ENCODE measurements at places on chromosomes 7 and 10.

- DNase-seq, result no peak
These were observed 18.8 kb upstream of the IFT22 start for GRCh38 chr7:101340379-101340778.

DNA sequence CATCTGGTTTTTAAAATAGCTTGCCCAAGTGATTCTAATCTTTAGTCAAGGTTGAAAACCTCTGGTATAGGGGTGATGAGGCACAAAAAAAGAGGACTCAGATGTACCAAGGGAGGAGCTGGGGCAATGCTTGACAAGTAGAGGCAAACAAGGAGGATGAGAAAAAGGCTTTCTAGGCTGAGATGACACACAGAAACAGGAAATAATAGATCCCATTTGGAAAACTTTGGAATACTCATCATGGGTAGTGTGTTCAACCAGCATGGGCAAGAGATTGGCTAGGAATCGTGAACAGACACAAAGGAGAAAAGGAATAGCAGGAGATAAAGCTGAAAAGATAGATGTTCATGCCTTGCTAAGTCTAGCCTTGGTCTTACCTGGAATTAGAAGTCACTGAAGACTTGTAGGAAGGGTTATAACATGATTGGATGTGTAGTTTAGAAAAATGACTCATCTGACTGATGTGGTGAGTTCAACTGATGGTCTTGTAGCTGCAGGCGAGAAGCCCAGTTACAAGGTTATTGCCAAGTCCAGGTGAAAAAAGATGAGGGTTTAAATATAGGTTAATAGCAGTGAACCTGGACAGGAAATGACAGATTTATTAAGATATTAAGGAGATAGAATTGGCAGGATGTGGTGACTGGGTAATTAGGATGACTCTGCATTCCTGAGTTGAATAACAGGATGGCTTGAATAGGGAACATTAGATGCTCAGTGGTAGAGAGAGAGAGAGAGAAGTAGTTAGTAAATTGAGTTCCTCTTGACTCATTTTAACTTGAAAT, 214.0 kb upstream of the LRGUK start:
- DNase-seq, result no peak

- no peak for DNase-seq
These were observed 58.1 kb downstream of the CCDC186 start for GRCh38 chr10:114115661-114116445.

GRCh38 chr7:132482866-132483265, 93.4 kb downstream of the PLXNA4 start:
- DNase-seq, result no peak

DNA sequence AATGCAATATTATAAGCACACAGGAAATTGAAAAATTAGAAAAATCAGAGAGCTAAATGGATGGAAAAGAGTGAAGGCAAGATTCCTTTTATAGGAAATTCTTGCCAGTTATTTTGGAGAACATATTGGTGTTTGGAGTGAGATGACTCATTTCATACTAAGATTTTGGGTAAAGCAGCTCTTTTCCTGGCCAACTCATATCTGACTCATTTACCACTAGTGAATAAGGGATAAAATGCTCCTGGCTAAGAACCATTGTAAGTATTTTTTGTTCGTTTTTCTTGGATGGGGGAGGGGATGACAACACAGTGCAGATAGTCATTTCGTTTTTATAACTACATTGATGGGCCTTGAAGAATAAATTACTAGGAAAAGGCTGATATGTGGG, 139.3 kb downstream of the TWIST1 start:
- DNase-seq, result no peak

- DNase-seq, result peak; percentile 45
These were observed 271.7 kb downstream of the TRIL start for GRCh38 chr7:28686418-28686800.

DNA sequence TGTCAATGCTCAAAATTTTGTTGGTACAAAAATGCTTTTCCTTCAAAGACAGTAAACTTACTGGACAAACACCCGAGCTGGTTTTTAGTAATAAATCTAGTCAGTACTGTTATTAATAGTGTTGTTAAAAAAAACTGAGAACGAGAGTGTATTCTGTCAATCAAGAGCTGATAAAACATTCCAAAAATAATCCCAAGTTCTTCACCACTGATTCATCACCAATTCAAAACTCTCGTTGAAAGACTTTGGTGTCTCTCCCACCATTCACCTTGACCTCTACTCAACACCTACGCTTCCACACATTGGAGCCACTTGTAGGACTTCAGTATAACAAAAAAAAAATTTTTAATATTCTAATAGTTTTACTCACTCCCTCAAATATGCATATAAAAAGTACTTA, 279.2 kb downstream of the PARD3 start:
- DNase-seq, result no peak

- no peak for DNase-seq
These were observed 98.5 kb downstream of the TACC2 start for GRCh38 chr10:122087436-122087835.

GRCh38 chr7:51376420-51377092, 59.9 kb upstream of the COBL start:
- no peak for DNase-seq

GRCh38 chr7:5094641-5095040, 49.0 kb downstream of the RBAK start:
- no peak for DNase-seq

GRCh38 chr10:71131508-71132088, 80.8 kb upstream of the UNC5B start:
- no peak for DNase-seq

DNA sequence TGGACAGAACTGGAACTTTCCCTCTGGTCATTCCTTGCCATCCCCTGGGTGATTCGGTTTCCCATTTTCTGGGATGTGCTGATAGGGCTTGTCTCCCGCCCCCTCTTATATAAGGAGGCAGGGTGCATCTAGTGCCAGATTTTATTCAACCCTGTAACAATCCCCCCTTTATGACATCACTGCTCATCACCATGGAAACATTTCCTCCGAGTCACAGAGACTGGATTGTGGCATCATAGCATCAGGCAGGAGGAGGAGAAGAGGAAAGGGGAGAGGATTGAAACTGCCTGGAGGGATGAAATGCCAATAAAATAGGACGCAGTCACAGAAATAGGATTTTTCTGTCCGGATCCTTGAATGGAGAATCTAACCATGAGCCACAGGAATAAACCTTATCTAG, 25.0 kb downstream of the SORCS3 start:
- no peak for DNase-seq

DNA sequence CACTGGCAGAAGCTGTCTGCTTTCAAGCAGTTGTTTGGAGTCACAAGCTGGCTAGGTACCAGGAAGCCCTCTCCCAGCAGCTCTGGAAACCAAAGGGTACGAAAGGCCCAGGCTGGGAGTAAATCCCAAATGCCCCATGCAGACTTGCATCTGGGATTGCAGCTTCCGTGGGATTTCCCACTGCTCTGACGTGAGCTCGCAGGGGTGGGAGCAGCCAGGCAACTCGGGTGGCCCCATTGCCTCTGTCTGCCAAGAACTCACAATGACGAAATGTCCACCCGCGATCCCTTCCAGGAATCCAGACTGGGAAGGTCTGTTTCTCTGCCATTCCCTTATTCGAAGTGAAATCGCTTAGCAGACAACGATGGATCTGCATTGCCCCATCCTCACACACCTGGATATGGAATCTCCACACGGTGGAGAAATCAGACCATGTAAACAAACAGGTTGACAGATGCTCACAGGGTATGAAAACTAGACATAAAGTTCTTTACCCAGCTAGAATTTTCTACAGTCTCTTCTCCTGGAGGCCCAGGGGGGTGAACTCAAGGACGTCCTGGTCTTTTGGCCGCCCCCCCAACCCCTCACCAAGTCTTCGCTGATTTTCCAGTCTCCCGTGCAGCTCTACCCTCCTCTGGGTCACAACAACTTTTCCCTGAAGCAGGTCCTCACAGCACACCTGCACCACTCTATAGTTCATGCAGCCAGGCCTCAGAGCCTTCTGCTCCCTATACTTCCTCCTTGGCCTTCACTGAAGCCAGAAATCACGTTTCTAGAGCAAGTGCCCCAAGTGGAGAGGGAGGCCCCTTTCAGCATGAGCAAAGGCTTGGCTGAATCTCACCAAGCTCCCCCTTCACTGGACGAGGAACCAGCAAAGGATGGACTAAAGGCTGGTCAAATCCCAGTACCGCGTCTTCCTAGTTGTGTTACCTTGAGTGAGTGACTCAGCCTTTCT, 20.0 kb downstream of the SH3PXD2A start:
- DNase-seq, result no peak

DNA sequence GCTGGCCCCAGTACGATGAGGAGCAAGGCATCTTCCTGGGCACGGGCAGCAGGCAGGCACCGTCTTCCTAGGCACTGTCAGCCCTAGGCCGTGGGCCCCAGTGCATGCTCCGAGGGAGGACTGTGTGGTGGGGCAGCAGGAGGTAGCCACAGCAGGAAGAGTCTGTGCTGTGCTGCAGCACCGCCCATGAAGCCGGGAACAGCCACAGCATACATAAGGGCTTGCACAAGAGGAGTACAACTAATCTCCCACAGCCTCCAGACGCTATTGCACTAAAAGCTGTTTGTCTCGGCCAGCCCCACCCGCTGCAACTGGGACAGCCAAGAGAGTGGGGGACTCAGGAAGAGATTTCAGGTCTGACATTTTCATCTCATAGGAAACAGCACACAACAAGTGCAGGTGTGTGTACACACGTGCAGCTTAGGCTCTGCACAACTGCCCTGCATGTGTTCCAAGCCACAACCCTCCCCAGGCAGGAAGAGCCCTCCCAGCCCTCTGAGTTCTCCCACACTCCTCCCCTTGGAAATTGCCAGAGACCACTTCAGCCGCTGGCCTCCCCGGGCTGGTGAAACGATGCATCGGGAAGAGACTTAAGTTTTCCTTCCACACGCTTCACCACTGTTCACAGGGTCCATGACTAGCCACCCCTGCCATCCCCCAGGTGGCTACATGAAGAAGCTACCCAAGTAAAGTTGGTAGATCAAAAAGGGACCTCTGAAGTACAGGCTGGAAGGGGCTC, 88.1 kb upstream of the DDC start:
- DNase-seq, result no peak

DNA sequence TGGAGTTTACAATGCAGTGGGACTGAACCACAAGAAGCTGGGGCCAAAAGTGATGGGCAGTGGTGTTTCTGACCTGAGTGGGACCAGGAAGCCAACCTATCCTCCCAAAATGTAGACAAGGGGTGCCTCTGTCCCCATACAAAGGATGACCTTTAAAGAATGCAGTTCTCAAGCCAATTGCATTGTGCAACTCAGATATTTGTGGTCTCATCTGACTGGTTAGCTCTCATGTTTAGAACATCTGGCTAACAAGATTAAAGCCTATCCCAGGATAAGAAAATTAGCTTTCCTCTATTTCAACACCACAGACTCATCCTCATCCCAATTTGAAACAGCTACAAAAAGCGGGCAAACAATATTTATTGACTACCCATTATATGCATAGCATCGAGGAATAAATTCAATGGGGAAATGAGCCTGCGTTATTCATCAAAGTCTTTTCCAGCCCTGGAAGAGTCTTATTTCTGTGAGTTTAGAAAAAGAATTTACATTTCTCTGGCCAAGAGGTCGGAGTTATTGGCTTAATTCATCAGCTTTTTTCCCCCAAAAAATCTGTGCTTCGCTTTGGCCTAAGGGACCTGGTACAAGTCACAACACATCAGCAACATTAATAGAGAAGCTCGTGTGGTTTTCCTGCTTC, 26.7 kb downstream of the ELMO1 start:
- no peak for DNase-seq

DNA sequence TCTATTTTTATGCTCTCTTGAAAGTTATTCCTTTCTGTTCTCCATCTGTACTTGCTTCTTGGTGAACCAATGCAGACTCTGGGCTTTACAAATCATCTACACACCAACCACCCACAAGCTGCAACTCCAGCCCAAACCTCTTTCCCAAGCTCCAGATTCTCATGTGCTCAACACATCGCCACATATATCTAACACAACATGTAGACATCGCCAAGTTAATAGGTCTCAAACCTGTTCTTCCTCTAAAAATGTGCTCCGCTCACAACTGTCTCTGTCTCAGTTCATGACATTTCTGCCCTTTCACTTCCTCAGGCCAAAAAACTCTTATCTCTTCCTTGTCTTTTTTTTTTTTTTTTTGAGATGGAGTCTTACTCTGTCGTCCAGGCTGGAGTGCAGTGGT, 95.7 kb upstream of the EEPD1 start:
- DNase-seq, result no peak

- no peak for DNase-seq
These were observed 28.3 kb upstream of the SDK1 start for GRCh38 chr7:3272691-3273141.

DNA sequence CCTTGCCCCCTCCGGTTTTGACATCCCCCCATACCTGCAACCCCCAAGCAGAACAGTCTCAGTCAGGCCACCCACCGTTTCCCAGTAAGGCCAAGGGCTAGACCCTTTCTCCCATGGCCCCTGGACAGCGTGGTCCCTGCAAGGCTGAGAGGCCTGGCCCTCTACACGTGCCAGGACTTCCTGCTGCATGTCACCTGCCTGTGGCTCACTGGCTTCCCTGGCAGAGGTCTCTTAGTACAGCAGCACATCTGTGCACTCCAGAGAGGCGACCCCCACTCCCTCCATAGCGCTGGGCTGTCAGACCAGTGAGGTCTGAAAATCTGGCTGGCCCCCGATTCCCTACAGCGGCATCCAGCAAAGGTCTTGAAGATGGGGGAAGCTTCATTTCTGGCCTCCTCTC, 26.4 kb upstream of the JAKMIP3 start:
- DNase-seq, result no peak

- no peak for DNase-seq
These were observed 58.2 kb upstream of the CAMK2B start for GRCh38 chr7:44383566-44383965.

- no peak for DNase-seq
These were observed 49.7 kb downstream of the ADD3 start for GRCh38 chr10:110057456-110057855.

- DNase-seq, result no peak
These were observed 52.0 kb downstream of the MMRN2 start for GRCh38 chr10:86905429-86905828.

DNA sequence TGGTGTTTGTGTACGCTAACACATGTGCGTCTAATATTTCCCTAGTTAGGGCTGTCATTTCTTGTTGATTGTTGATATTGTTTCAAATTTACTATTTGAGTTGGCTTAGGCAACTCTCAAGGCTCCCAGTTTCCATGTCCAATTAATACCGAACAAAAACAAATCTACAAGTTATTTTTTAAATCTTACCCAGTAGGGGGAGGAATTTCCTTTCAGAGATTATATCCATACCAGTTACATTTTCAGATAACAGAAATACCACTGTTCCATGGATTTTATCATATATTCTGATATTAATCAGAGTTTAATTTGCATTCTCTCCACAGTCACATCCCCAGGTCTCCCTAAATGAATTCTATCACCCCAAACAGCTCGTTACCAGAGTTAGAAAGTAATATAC, 7.2 kb upstream of the AKR1B10 start:
- no peak for DNase-seq

DNA sequence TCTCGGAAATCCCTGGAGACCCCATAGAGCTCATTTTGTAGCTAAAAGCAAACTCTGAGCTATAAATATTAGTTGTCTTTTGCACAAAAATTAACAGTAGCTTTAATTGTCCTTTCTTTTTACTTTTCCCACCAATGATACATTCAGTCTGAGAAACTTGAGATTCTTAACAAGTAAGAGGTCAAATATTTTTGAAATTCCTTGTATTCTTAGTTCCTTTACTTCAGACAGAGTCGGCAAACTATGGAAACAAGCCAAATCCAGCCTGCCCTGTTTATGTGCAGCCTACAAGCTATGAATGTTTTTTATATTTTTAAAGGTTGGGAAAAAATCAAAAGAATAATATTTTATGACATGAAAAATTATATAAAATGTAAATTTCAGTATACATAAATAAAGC, 146.6 kb downstream of the CTNNA3 start:
- no peak for DNase-seq

GRCh38 chr7:104985259-104985617, 28.8 kb upstream of the KMT2E start:
- no peak for DNase-seq

- no peak for DNase-seq
These were observed 127.8 kb downstream of the MGMT start for GRCh38 chr10:129594811-129595210.

All from NCI-H460 (cell line).